ENCODE measurements at places on chromosomes 3 and 15. TPM values are rescaled to one million over a fixed set of nuclear protein-coding genes. Genes with fewer than 3 reads are reported as not detected.

- no peak for DNase-seq
Measured at GRCh38 chr15:53437985-53438841, 321.2 kb downstream of the WDR72 start.

DNA sequence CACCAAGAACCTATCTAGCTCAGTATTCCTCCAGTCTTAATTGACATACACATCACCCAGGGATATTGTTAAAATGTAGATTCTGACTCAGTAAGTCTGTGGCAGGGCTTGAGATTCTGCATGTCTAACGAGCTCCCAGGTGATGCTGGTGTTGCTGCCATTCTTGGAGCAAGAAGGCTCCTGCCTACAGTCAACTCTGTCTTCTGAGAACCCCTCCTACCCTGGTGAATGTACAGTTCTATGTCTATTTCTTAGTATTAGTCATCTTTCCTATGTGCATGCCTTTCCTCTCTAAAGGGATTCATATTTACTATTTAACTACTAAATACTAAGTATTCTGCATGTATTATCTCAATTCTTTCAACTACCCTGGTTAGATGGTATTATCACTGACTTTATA is 268.7 kb downstream of the EDEM1 start:
- DNase-seq = no peak

GRCh38 chr3:123353850-123354233 is 95.0 kb downstream of the ADCY5 start:
- no peak for DNase-seq

The INAFM2 gene
- 7.4 TPM for total RNA-seq

GRCh38 chr15:71139241-71139640 is 24.0 kb downstream of the THSD4 start:
- no peak for DNase-seq

The CHCHD4 gene
- total RNA-seq = 19.2 TPM

DNA sequence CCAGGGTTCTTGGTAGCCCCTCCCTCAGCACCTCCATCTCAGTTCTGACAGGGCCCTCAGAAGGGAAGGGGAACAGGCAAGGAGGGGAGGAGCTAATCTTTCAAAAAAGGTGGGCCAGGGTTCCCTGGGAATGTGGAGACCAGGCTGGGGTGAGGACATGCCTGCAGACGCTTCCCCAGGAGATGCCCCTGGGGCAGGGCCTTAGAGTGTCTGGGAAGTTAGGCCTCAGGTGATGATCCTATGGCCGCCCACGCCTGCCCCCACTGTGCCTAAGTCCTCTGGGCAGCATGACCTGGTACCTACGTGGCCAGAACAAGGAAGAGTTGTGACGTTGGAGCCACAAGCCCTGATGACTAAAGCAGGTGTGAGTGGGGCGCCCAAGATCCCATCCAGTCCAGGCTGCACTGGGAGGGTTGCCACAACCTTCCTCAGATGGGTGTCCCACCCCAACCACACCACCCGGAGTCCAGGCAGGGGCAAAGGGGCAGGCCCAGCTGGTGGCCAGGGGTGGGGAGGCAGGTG is 3.9 kb upstream of the SEMA3B start:
- DNase-seq = no peak
